ENCODE measurements at places on chromosomes 3 and 15. TPM values are rescaled to one million over a fixed set of nuclear protein-coding genes. Genes with fewer than 3 reads are reported as not detected.

TRPM1 gene
- not detected for total RNA-seq

PPIP5K1 gene
- total RNA-seq, result 15.4 TPM

GRCh38 chr15:100726070-100726420, 123.7 kb downstream of the ASB7 start:
- no peak overlapping the region for H3K4me3 ChIP-seq
- no peak for DNase-seq
- peaks cover 4% of the 10 kb centered on the region for H3K27me3 ChIP-seq
- peaks cover 63% of the 10 kb centered on the region for H3K4me1 ChIP-seq
- H3K27ac ChIP-seq, result peak overlapping the region; percentile 81
- H3K36me3 ChIP-seq, result no peaks in the 10 kb centered on the region

GRCh38 chr15:64806509-64806908, 18.9 kb downstream of the PIF1 start:
- H3K4me3 ChIP-seq, result no peak overlapping the region
- H3K27me3 ChIP-seq, result peaks cover 13% of the 10 kb centered on the region
- H3K4me1 ChIP-seq, result peaks cover 14% of the 10 kb centered on the region
- no peak overlapping the region for H3K27ac ChIP-seq
- no peak for DNase-seq
- no peaks in the 10 kb centered on the region for H3K36me3 ChIP-seq

DNA sequence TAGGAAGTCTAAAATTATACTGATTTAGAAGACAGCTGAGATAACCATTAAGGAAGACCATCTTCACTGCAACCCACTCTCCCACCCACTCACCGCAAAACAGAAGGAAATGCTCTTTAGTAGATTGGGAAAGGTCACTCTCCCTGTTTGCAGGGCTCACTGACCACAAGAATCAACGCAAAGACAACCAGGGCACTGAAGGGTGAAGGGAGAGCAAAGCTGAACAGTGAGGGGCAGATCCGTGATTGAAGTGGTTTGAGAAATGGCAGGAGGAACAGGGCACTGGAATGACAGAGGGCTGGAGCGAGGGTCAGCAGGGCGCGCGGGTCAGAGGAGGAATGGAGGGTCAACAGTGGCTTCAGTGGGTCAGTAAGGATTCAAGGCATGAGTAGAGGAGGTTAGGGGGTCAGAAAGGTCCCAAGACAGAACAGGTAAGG, 520 bp downstream of the MESD start:
- no peaks in the 10 kb centered on the region for H3K27me3 ChIP-seq
- H3K36me3 ChIP-seq, result peaks cover 10% of the 10 kb centered on the region
- H3K4me1 ChIP-seq, result peaks cover 69% of the 10 kb centered on the region
- DNase-seq, result no peak
- H3K27ac ChIP-seq, result peak overlapping the region; percentile 82

DNA sequence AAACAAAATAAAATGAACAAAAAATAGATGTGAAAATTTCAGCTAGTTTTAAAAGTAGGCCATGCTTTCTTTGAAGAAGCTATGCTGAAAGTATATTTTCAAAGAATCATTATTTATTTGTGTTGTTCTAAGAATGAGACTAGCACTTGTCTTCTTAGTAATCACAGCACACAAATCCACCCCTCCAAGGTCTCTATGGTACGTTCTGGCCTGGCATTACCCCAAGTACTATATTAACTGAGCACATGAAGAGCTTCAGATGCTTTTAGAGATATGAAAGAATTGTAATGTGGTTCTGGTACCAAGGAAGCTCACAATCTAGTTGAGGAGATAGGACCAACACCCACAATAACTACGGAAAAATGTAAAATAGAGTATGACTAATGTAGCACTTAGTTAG, 416.5 kb downstream of the PLCL2 start:
- no peaks in the 10 kb centered on the region for H3K4me1 ChIP-seq
- no peak for DNase-seq
- peaks cover 2% of the 10 kb centered on the region for H3K27me3 ChIP-seq
- no peak overlapping the region for H3K4me3 ChIP-seq
- H3K27ac ChIP-seq, result no peak overlapping the region
- no peaks in the 10 kb centered on the region for H3K36me3 ChIP-seq

DNA sequence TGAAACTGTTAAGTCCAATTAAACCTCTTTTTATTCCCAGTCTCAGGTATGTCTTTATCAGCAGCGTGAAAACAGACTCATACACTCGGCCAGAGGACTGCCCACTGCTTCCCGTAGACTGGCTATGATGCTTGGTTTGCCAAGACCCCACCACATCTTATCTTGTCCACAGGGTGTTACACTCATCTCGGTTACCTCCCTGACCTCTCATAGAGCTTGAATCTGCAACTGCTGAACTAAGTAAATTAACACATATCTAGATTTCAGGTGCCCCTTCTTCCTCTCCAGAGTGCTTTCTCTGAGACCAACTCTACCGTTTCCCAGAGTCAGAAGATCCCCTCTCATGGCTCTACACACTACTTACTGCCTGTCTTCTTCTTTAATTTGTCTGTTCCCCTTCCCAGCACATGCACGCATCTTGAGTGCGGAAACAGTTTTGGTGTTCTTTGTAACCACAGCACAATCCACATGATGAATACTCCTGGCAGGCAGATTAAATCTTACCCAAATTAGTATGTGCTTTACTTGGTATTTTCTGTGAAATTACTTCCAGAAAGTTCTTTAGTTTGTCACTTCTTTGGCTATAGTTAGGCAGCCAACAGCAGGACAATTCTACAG, 49.7 kb downstream of the CD200 start:
- no peaks in the 10 kb centered on the region for H3K27me3 ChIP-seq
- no peaks in the 10 kb centered on the region for H3K36me3 ChIP-seq
- H3K4me3 ChIP-seq, result no peak overlapping the region
- DNase-seq, result no peak

DNA sequence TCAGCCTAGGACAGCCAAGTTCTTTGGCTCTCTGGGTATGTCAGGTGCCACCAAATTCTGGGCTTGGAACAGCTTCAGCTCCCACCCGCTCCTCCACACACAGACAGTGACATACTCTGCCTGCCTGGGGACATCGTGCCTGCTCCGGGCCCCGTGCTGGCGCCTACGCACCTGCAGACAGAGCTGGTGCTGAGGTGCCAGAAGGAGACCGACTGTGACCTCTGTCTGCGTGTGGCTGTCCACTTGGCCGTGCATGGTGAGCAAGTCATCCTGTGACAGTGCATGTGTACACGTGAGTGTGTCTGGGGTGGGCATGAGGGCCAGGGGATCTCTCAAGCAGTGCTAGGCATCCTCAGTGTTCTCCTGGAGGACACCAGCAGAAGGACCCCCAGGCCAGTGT, 922 bp downstream of the IL17RC start:
- DNase-seq, result no peak
- H3K4me1 ChIP-seq, result peaks cover 23% of the 10 kb centered on the region
- no peaks in the 10 kb centered on the region for H3K27me3 ChIP-seq
- H3K27ac ChIP-seq, result peak overlapping the region; percentile 93
- H3K36me3 ChIP-seq, result no peaks in the 10 kb centered on the region
- H3K4me3 ChIP-seq, result peak overlapping the region; percentile 88

PFKFB4 gene
- 9.6 TPM for total RNA-seq

DNA sequence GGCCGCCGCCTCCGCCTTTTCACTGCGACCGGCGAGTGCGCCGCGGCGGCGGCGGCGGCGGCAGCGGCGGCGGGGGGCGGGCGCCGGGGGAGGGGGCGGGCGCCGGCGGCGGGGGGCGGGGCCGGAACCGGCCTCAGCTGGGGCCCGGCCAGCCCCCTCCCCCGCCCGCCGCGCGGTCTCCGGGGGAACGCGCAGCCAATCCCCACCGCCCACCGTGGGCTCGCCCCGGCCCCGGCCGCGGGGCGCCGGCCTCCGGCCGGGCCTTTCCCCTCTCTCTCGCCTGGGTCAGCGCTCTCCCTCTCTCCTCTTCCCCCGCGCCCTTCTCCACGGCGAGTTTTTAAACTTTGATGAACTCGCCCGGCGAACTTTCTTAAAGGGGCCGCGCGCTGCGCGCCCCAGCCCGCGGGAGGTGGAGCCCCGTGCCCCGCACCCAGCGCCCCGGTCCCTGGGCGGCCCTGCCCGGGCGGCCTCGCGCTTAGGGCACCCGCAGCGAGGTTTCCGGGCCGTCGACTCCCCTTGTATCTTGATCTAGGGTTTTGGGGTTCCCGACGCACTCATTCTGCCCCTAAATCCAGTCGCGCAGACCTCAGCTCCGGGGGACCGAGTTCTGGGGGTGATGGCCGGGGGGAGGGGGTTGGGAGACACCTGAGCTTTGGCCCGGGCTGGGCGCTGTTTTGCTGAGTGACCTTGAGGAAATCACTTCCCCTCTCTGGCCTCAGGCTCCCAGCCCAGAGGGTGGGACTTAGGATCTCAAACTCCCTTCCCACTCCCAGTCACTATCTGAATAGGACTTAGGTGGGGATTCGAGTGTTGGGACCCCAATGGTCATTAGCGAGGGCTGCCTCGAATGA, at the start of gene RBPMS2:
RBPMS2 (minus strand) TSS at position 39 of the 851 bp plus-strand sequence. CDS start 270 bp downstream, outside the sequence.
- H3K36me3 ChIP-seq, result no peaks in the 10 kb centered on the region
- H3K4me1 ChIP-seq, result no peaks in the 10 kb centered on the region
- DNase-seq, result no peak
- peak within 1 kb of the TSS; percentile 56 for H3K4me3 ChIP-seq

DNA sequence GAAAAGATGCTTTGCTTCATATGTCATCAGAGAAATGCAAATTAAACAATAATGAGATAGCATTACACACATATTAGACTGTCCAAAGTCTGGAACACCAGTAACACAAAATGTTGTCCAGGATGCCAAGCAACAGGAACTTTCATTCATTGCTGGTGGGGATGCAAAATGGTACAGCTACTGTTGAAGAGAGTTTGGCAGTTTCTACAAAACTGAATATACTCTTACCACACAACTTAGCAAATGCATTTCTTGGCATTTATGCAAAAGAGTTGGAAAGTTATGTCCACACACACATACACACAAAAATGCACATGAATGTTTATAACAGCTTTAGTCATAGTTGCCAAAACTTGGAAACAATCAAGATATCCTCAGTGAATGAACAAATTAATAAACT, 195.2 kb upstream of the MME start:
- peak; percentile 33 for DNase-seq
- H3K4me1 ChIP-seq, result peaks cover 36% of the 10 kb centered on the region
- peaks cover 3% of the 10 kb centered on the region for H3K27me3 ChIP-seq
- peaks cover 17% of the 10 kb centered on the region for H3K36me3 ChIP-seq
- H3K4me3 ChIP-seq, result no peak overlapping the region
